Activated naive CD4-positive, alpha-beta T cell (primary cell): ENCODE measurements at places on chromosomes 7 and 10.
A peak's percentile ranks its signal among the peaks of the same experiment; 100 is the strongest.

DNA sequence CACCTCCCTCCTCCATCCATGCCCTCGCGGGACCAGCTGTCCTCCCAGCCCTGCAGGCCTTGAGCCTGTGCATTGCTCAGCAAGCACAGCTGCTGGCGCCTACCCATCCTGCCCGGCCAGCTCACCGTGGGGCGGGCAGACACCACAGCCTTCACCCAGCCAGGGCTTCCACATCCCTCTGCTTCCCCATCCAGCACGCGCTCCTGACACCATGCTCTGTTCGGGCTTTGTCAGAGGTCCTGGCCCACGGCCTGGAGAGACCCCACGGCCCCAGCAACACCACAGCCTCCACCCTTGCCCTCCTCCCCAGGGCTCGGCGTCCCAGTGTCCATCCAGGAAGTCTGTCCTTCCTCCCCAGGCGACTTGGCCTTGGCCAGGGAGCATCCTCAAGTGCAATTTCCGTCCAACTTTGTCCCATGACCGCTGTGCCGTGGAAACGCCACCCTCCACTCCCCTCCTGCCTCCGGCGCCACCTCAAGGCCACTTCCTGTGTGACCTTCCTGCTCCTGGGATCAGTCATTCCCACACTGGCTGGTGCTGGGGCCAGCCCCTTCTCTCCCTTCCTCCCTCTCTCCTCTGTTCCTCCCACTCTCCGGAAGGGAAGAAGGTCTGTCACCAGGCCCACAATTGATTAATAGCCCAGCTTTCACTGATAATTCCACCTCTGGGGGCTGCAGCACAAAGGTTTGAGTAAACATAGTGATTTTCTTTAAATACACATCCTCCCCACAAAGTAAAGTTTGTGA is 71.5 kb upstream of the SMNDC1 start:
- no peak for DNase-seq

DNA sequence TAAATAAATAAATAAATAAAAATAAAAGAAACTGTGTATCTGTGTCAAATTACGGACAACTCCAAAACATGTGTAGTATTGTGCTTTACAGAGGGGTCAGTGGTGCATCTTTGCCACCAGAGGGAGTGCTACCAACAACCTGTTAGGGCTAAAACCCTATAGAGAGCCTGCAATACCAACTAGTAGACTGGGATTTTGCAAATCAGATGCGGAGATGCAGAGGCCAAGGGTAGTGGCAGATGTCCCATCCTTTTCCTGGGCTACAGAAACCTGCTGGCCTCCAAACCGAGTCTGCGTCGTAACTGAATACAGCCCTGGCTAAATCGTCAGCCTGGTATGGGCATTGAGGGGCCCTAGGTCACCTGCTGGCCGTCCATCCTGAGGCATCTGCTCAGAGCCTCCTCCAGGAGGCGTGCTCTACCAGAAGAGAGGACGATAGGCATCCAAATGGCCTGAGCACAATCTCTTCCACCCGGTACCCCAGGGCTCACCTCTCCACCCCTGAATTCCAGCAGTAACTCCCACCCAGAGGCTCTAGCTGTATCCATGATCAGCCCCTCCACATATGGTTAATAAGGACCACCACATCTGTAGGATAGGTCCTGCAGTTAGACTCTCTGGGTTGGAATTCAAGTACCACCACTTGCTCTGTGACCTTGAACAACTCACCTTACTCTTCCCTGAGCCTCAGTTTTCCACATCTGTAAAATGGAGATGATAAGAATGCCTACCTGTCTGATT is 6.2 kb upstream of the RRP12 start:
- peak; percentile 19 for DNase-seq

- DNase-seq = no peak
Measured at GRCh38 chr10:71472466-71472865, 75.7 kb downstream of the CDH23 start.

DNA sequence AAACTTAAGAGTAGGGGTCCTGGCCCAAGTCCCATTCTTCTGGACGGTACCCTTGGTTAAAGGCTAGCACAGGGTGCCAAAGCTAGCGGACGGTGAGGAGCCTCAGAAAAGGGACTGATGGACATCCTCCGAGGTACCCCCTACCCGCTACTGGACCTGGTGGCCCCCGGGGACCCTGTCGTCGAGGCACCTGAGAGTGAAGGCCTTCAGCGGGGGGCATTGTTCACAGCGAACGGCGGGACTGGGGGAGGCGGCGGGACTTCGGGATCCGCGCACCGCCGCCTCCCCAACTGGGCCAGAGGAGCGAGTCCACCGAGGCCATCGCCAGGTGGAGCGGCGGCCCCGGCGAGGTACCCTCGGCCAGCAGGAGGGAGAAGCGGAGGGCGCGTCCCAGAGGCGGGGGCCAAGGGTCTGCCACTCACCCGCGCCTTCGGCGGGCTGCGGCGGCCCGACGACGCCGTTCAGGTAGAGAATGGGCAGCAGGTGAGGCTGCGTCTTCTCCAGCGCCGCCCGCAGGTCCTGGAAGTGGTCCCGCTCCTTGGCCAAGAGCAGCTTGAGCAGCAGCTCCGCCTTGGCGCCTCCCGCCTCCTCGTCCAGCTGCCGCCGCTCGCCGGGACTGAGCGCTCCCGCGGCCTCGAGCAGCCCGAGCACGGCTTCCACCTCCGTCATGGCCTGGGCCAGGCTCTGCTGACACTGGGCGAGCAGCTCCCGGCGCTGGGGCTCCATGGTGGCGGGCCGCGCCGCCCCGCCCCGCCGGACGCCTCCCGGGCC is 575 bp downstream of the DLG5 start:
- DNase-seq = no peak

DNA sequence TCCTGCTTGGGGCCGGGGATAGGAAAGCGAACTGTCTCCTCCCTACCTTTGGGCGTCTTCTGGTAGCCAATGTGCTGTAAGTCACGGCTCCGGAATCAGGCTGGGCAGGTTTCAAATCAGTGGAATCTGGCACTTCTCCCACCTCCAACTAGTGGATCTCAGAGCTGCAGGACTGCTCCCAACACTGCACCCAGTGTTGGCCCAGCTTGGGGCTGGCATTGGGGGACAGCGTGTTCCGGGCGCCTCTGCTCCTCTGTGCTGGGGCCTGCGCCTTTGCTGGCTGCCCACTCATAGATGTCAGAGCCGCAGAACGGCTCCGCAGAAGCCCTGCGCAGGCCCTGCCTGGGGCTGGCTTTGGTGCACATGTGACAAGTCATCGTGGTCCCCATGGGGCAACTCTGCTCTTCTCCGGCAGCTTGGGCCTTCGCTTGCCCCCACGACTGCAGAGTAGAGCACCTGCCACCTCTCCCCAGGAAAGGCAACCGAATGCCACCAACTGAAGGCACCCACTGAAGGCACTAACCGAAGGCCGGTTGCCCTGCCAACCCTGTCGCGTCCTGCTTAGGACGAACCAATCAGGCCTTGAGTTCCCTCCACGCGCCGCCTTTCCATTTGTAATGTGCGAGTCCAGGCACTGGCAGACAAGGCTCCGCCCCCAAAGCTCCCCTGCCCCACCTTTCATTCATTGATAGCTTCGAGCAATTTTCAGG is 85.5 kb upstream of the ABI1 start:
- no peak for DNase-seq

GRCh38 chr10:94111367-94111766 is 117.6 kb downstream of the PLCE1 start:
- DNase-seq = no peak

DNA sequence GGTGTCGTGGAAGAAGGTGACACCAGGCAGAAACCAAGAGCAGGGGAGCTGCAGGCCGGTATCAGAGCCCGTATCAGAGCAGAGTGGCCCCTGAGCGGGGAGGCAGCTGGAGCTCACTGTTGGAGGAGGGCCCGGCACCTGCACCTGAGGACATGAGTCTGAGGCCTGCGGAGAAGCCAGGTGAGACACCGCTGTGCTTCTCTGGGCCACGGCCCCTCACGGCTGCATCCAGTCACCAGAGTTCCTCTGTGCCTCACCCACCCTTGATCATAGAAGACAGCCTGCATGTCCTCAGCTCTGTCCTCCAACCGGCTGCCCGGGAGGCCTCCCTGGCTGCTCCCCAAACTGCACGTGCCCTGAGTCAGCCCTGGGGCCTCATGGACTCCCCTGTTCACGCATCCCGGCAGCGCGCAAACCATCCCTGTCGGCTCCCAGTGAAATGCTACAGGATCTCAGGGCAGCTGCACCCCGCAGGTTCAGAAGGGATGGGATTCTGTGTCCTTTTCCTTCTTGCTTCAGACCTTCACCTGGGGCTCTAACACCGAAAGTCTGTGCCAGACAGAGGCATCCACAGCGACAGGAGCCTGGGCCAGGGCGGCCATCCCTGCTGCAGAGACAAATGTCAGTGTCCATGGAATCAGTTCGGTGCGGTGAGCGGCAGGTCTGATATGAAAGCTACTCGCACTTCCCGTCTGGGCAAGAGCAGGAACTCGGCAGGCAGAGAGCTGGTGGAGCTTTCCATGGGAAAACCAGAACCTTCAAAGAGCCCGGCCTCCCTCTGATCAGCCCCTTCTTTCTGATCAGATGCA is 111.9 kb upstream of the FAM20C start:
- DNase-seq = no peak

DNA sequence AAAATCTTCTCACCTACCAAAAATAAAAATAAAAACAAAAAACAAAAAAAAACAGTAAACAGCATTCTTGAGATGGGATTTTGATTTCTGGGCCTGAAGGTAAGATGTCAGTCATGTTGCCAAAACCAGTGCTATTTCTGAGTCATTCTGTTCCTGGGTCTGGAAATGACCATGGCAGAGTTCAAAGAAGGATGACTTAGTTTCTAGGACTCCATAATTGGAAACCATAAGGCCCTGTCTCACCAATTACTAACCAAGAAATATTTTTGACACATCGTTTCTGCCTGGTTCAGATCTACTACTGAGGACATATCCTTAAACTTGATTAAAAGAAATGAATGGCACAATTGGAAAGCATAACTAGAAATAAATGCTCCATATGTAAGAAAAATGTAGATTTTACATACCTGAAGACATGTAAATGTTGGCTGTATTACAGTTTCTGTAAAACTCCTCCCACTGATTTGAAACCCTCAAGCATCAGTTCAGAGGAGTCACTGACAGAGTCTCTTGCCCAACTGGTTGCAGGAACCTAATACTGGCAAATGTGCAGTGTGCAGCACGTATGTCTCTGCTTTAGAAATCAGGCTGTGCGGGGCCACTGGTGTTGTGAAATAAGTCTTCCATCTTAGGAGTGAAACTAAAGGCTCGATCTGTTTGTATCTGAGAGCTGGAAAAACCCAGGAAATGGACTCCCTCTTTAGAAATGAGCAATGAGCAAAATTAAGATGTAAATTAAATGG is 84.8 kb upstream of the EGR2 start:
- no peak for DNase-seq
